ENCODE measurements at places on chromosomes 7 and 10.

DNA sequence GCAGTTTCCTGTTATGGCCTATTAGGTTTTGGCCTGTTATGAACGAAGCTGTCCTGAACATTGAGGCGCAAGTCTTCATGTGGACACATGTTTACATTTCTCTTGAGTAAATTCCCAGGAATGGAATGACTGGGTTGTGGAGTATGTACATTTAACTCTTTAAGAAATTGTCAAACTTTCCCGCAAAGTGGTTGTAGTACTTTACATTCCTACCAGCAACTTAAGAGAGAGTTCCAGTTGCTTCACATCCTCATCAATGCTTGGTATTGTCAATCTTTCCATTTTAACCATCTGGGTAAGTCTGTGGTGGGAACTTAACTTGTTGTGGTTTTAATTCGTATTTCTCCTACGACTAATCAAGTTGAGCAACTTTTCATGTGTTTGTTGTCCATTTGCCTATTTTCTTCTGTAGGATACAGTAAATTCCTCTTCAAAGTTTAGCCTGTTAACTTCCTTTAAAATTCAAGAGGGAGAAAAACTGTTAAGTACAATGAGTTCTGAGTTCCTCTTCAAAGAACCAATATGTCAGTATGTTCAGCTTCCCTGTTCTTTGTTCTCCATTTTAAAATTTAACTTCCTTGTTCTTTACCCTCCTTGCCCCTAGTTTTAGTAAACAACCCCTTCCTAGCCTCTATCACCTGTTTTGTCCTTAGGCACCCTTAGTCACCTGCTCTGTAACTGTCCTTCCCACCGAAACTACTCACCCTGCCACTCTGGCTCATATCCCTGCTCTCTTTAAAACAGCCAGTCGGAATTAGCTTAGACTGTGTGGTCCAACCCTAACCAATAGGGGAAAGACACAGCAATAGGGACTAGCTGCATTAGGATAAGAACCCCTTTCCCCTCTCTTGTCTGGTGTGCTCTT lies 74.0 kb downstream of the FAM241B start:
- no peak for DNase-seq

DNA sequence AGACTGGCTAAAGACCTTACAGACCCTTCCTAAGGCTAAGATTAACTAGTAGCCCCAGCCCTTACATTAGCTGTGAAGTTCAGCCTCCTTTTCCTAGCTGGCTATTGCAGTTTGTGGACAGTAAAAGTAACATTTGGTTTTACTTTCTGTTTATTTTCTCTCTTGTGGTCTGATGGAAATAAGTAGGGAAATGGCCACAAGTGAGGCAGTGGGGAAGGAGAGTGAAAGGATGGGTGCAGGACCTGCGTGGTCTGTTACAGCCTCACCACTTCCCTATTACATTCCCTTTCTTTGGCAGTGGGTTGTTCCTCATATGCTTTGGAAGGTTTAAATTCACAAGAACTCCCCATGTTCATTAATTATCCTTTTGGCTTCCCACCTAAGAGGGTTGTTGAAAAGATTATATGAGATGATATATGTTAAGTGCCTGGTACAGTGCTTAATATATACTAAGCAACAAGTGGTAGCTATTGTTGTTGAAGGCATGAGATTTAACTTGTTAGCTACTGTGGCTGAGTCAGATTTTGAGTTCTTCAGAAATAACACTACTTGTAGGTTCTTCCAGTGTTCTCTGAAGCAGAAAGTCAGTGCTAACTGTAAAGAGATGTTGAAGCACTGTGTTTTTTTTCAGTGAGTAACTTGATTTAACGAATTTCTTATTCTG lies 181.7 kb downstream of the ST7 start:
- no peak for DNase-seq

DNA sequence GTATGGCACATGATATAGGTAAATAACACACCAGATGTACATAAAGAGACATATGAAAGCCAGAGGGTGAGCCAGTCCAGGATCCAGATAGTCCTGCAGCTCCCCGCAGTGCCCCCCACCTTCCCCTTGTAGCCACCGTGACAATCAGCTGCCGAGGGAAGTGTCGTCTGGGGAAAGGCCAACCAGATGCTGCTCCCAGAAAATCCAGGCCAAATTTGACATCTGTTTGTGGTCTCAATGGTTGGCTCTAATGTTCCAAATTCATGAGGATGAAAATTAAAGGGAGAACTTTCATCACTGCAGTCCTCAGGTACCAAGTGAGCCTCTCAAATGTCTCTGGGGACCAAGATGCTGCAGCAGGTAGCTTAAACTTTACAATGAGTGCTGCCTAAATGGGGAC lies 210.3 kb downstream of the PTEN start:
- no peak for DNase-seq

DNA sequence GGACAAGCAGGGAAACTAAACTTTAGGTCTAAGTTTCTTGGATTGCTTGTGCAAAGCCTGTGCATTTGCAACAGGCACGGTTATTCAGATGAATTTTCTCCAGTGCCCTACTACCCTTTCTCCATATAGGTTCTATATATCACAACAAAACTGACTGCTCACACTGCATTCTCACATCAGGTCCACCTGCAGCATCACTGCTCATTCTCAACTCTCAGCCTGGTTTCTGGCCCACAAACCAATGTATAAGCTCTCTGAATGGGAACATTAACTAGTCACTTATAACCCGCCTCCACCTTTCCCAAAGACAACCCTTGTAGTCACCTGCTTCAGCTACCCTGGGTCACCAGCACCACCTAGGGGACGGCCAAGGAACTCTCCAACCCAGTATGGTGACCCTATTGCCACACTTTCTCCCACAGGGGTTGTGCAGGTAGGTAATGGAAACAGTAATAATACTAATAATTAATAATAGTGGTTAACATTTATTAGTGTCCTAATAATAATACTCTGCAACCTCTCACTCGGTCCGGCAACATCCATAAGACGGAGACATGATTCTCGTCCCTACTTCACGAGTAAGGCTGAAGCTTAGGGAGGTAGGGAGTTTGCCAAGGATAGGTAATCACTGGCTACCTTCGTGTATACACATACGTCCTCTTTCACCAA lies 97.3 kb downstream of the CLEC2L start:
- peak; percentile 33 for DNase-seq

GRCh38 chr7:29783671-29784070 lies 22.6 kb upstream of the WIPF3 start:
- no peak for DNase-seq

GRCh38 chr7:151437159-151437553 lies 2.8 kb downstream of the CRYGN start:
- DNase-seq, result no peak

DNA sequence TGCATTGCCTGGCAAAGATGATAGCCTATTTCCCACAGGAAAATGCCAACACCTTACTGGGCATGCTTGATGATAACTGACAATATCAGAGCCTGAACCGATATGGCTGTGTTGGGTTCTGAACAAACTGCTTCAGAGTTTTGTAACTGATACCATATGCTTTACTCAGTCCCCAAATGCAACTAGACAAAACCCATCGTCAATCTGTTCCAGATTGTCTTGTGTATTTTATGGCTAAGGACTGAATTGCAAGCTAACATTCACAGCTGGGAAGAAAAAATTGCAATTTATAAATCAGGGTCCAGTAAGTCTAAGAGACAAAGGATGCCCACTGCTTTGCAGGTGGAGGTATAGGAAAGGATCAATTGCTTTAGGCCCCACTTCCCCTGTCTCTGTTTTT lies 116.8 kb upstream of the WNT16 start:
- DNase-seq, result no peak

GRCh38 chr7:149732611-149733010 lies 40.8 kb downstream of the ZNF467 start:
- DNase-seq, result no peak

DNA sequence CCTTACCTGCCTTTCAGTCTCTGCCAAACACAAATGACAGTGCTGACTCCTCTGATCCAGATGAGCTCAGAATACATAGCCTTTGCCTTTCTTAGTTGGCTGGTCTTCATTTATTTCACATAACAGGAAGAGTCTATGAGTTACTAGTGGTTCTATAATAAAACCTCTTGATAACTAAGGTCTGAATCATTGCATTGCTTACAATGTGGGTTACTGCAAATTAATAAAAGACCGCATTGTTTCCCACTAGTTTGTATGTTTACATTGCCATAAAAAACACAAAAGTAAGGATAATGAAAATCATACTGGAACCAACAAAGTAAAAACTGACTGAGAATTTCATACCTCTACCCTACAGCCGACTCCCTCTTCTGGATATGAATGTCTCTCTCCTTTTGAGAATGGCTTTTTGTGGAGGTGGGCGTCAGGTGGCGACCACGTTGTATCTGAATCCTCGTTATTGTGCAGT lies 62.0 kb upstream of the AKR1E2 start:
- no peak for DNase-seq

GRCh38 chr10:27241010-27241651 lies 534 bp upstream of the ACBD5 start:
- DNase-seq, result peak; percentile 54

DNA sequence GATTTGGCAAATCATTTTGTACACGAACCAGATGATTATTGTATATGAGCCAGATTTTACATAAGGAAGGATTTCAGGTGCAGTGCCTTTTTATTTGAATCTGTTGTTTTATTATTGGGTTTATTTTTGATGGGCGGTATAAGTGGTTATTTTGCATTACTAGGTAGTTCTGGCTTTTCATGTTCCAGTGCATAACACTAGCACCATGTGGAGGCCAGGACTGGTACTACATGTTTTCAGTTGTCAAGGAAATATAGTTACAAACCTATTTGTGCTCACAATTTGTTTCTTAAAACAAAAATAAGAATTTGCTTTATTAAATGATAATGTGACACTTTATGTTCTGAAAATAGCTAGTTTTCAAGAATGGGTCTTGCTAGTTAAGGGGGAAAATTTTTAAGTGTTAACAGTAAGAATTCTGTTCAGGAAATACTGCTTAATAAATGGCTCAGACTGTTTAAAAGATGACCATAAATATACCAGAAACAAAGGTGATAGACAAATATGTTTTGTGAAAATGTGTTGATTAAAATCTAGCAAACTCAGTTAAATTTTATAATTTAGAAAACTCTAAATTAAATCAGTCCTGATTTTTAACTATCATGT lies 7.1 kb upstream of the SEMA3E start:
- no peak for DNase-seq

- no peak for DNase-seq
Observed at GRCh38 chr7:114502454-114503254, 88.0 kb downstream of the FOXP2 start.

GRCh38 chr7:112398534-112398933 lies 51.7 kb upstream of the IFRD1 start:
- no peak for DNase-seq

- no peak for DNase-seq
Observed at GRCh38 chr7:104296900-104297299, 31.5 kb upstream of the LHFPL3 start.

DNA sequence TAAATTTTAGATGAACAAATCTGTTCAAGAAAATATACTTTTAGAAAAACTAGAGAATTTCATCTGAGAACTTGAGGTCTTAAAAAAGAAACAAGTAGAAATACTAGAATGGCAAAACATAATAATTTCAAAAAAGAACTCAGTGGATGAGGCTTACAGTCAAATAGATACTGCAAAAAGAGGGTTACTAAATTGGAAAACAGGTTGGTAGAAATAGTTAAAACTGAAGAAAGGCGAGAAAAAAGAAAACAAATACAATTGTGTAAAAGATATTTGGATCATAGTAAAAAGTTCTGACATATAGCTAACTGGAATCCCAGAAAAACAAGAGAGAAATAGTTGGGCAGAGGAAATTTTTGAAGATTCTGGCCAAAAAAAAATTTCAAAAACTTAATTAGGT lies 117.6 kb downstream of the HGF start:
- no peak for DNase-seq

GRCh38 chr7:125648543-125648942 lies 718.9 kb upstream of the POT1 start:
- no peak for DNase-seq
